ENCODE measurements at places on chromosomes 13 and 19. TPM values are rescaled to one million over a fixed set of nuclear protein-coding genes. Genes with fewer than 3 reads are reported as not detected.

Gene PRTN3
- total RNA-seq: not detected

Gene CEACAM4
- not detected for total RNA-seq

Gene MBD3L3
- not detected for total RNA-seq

Gene BEST2
- not detected for total RNA-seq

Gene ZNF8
- total RNA-seq: 3.7 TPM

Gene CHAF1A
- total RNA-seq: 3.4 TPM

Gene SCAF1
- 4.3 TPM for total RNA-seq

Data from dermis lymphatic vessel endothelial cell (primary cell).